ENCODE measurements at places on chromosomes 6 and 20.
A peak's percentile ranks its signal among the peaks of the same experiment; 100 is the strongest.

DNA sequence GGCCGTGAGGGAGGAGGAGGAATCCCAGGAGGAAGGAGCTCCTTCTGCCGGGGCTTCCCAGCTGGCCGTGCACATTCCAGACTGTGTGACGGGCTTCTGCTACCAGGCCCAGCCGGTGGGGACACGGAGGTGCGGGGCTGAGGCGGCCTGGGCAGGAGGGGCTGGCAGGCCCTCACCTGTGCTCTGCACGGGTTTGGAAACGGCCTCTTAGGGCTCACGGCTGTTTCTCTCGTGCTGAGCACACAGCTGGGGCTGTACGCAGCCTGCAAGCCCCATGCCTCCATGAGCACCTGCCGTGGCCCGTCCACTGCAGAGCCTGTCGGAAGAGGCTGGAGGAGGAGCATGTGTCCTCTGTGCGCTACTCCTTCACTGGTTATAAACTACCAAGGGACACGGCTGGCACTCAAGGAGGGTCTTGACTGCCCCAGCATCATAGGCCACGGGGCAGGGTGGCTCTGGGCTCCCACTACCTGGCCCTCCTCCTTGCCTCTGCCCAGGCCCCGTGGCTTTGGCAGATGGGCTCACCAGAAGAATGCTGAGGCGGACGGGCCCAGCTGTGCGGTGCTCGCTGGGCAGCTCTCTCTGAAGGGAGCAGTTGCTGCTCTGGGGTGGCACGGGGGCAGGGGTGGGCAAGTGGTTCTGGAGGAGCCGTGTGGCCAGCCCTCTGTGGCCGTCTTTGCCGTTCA, 15.8 kb downstream of the NPEPL1 start:
- DNase-seq, result no peak

GRCh38 chr6:7136859-7137334, 29.1 kb downstream of the RREB1 start:
- DNase-seq, result no peak

DNA sequence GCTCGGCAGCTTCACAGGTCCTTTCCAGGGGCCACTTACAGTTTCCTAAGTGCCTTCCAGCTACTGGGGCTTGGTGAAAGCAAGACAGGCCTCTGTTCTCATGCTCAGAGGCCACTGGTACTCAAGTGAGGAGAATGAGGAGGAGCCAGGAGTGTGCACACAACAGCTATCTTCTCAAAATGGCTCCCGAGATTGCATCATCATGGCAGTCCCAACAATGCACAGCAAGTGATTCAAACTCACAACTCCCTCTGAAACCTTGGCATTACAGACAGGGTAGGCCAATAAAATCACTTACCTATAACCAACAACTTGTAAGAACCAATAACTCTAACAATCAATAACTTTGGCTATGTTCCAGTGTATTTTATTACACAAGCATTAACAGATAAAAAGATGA, 77.4 kb downstream of the RALGAPA2 start:
- no peak for DNase-seq

DNA sequence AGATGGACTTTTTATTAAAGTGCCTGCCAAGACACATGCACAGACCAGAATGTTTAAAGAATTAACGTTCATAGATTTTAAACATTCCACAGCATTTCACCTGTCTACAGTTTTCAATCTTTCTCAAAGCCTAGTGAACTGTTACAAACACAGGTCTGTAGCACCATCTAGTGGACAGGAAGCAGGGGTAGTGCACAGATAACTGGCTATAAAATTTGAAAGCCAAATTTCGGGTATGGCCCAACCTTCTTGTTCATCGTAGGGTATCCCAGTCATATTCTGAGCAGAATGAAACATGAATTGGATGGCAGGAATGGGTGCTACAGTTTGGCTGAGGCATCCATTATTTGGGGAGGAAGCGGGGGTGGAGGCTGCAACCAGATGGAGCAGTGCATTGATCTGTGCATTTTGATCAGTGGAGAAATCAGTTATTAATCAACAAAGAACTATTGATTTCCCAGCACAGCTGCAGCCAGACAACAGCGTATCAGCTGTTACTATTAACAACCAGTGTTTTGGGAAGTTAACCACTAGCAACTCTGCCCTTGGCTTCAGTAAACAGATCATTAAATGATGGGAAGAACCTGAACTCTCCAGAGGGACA, 56.1 kb upstream of the B3GAT2 start:
- peak; percentile 50 for DNase-seq

GRCh38 chr6:146545581-146545980, 1.9 kb downstream of the RAB32 start:
- DNase-seq, result no peak
